ENCODE measurements at places on chromosomes 3 and 15.

DNA sequence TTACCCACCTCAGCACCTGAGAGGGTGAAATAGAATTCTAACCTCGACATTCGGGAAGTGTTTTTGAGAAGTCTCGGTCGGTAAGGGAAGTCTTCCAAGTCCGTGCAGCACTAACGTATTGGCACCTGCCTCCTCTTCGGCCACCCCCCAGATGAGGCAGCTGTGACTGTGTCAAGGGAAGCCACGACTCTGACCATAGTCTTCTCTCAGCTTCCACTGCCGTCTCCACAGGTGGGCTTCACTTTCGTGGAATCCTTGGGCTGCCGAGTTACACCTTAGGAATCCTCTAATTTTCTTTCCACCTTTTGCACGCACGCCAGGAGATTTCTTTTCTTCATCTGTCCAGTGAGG, 775 bp downstream of the CCNDBP1 start:
- no peak for DNase-seq

DNA sequence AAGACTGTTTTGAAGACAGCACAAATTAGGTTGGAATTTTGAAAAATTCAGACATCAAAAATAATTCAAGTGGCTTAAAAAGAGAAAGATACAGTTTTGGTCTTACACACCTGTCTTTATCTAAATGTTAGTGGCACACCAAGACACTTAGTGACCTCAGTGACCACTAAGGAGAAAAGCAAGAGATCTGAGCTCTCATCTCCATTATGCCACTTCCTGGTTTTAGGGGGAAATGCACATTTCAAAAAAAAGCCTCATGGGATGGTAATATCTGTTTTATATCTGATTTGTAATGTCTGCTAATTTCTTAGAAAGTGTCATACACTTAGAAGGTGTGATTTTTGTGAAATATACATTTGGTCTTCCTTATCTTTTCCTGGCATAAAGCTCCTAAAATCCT, 16.4 kb downstream of the IL12A start:
- no peak for DNase-seq

DNA sequence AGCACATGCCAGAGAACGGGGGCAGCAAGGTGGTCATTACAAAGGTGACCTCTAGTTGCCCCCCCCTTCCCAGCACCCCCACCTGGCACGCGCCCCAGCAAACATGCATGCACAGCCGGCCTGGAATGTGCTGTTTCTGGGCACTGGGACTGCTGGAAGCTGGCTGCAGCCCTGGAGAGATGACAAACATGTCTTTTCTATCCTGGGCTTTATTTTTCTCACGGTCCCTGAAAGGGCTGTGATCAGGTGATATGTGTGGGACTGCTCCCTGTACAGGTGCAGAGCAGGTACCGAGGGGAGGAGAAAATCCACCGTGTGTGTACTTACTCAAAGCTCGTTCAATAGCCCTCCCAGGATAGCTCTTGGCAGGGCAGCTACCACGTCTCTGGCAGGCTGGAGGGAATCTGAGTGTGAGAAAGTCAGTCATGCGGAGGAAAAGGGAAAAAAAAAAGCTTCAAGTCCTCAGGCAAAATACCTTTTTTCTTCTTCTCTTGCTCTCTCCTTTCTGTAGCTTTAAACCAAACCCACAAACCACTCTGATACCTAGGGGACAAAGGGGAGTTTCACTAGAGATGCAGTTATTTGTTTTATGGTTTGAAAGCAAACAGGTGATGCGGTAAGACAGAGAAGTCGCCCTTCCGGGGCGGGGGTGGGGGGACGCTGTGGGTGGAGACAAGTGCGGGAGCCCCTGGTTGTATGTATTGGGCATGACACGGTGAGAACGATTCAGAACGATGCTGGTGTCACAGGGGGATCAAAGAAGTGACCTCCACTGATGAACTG, 5.0 kb upstream of the HES1 start:
- no peak for DNase-seq

- DNase-seq = no peak
These were observed 84.7 kb upstream of the SLC25A36 start for GRCh38 chr3:140856905-140857304.

- DNase-seq = no peak
These were observed 316.7 kb upstream of the RORA start for GRCh38 chr15:61545763-61546162.

DNA sequence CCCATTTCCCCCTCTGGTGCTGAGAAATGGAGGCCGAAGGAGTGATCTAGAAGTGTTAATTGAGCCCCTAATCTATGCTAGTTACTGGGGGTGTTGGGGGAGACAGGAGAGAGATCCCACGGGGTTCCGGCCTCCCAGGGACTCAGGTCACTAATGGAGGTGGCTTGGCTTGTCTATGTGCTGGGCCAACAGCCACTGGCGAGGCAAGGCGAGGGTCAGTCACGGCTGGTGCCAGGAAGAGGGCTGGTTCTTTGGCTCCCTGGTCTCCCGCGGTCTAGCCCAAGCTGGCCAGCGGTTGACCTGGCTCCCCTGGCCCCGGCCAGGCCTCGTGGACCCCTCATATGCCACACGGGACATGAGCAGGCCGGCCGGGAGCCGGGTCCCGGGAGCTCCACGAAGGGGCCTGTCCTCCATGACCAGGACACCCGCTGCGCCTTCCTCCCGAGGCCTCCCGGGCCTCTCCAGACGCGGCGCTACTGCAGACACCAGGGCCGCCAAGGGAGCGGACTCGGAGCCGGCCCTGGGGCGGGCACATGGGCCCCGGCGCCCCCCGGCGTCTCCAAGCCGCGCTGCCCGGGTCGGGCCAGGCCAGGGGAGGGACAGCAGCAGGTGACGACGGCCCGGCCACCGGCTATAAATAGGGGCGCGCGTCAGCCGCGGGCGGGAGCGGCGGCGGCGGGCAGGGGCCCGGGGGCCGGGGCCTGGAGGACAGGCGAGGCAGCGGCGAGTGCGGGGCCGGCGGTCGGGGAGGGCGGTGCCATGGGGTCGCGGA, at the start of gene ALPK3:
ALPK3 (plus strand) TSS at position 663 of the 772 bp plus-strand sequence; CDS start at position 760, 97 bp downstream.
- DNase-seq = no peak

DNA sequence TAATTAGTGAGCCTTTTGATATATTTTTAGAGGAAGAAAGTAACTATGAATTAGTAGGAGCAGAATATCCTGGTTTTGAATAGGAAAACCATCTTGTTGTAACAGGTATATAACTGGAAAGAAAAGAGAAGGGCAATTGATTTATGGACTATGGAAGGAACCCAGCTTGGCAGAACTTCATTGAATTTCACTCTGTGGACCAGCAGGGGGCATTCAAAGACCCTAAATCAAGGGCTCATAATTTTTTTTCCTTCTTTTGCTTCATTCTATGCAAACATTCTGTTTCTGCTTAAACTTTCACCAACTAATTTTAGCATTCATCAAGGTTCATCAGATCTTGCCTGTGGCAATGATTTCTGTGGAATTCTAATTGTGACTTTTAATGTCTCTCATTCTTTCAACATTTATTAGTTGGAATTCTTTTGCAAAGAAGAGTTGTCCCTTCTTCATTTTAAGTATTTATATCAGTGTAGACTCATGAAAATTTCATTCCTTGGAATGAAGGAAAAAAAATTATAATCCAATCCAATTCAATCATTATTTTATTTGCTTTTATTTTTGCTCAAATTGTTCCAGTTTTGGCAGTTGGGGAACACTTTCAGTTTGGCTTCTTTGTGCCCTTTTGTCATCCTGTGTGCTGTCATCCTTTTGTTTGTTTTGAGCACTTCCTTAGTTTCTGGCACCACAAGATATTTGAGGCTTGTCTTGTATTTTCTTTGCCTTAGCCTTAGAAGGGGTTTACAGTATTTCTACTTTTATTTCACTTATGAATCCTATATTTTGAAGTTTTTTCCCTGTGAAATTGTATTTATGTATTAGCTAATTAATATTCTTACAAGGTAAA, 30.4 kb downstream of the NXPE3 start:
- DNase-seq = no peak
